Inflammatory macrophage treated with lipopolysaccharide for 1 hour (primary cell): ENCODE measurements at places on chromosomes 6 and 20.

DNA sequence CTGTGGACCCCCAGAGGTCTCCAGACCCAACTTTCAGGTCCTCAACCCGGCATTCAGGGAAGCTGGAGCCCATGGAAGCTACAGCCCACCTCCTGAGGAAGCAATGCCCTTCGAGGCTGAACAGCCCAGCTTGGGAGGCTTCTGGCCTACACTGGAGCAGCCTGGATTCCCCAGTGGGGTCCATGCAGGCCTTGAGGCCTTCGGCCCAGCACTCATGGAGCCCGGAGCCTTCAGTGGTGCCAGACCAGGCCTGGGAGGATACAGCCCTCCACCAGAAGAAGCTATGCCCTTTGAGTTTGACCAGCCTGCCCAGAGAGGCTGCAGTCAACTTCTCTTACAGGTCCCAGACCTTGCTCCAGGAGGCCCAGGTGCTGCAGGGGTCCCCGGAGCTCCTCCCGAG lies 950 bp downstream of the GNAS start:
- no peak for DNase-seq

DNA sequence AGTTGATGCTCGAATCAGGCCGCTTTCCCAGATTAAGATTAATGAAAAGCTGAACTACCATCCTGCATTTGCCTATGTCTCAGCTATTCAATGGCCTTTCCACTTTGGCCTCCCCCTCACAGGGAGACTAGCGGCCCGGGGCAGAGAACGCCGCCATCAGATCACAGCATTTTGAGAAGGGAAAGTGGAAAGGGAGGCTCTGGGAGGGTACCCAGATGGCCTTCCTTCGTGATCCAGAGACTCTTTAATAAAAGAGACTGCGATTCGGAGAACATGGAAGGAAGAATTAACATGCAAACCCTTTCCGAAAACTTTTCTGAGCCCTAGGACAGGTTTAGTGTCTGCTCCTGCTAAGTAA lies 533 bp downstream of the MRPS18A start:
- no peak for DNase-seq

- no peak for DNase-seq
Measured at GRCh38 chr6:142935553-142936517, 9.1 kb downstream of the HIVEP2 start.

GRCh38 chr6:109471105-109471810 lies 11.8 kb downstream of the ZBTB24 start:
- DNase-seq, result no peak

- DNase-seq, result no peak
Measured at GRCh38 chr6:129969064-129969463, 49.3 kb upstream of the L3MBTL3 start.

DNA sequence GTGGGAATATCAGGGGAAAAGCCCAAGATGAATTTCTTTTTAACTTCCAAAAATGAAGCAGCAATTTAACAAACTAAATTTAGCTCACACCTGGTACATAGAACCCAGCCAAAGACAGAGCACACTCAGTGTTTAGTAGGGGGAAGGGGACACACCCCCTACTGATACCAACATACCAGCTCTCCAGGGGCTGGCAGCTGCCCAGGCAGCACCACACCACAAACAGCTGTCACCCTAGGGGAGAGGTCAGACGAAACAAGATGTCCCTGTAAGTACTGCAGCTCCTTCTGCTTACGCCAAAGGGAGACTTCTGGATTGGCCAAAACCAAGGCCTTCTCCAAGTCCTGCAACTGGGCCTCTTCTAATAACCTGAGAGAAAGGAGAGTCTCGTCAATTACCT lies 26.0 kb downstream of the MDN1 start:
- no peak for DNase-seq

- DNase-seq, result no peak
Measured at GRCh38 chr20:39897058-39897457, 792.0 kb downstream of the MAFB start.

GRCh38 chr6:27836783-27837624 lies 75.2 kb downstream of the OR2B2 start:
- DNase-seq, result peak; percentile 47

GRCh38 chr6:169164986-169165385 lies 88.7 kb downstream of the THBS2 start:
- DNase-seq, result no peak

- no peak for DNase-seq
Measured at GRCh38 chr6:18302561-18303439, 38.5 kb upstream of the DEK start.

GRCh38 chr6:5670811-5671561 lies 335.7 kb downstream of the NRN1 start:
- DNase-seq, result peak; percentile 98

DNA sequence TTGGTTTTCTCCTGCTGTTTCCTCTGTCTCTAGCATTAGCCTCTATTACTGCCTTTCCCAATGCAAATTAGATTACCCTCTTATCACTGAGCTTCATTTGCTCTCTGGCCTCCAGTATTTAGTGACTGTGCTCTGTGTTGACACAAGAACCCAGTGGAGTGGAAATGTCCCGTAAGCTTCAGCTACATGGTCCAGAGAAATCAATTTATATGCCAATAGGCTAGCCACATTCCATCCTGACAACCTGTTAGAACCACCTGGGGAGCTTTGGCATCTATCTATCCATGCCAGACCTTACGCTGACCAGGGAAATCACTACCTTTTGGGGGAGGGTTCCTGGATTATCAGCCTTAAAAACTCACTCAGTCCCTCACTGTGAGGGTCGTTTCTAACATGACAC lies 459.6 kb downstream of the UTRN start:
- DNase-seq, result no peak

DNA sequence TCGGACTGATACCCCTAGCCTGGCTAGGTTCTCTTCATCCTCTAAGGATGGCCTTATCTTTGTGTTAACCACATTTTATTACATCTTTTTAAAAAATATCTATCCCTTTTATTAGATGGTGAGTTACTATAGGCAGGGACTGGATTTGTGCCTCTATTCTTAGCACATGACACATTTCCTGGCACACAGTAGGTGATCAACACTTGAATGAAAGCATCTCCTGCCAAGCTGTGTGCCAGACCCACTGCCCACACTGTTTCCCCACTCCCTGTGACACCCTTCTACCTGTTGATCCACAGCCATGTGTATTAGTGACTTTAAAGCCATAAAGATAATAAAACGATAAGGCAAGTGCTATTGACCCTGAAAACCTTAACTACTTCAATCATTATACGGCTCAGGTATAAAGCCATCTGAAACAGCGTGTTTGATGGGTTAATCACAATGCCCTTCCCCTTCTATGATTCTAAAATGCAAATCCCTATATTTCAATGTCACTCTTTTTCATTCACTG lies 73.6 kb downstream of the MYLK4 start:
- no peak for DNase-seq
